ENCODE measurements at places on chromosomes 12 and 14.

DNA sequence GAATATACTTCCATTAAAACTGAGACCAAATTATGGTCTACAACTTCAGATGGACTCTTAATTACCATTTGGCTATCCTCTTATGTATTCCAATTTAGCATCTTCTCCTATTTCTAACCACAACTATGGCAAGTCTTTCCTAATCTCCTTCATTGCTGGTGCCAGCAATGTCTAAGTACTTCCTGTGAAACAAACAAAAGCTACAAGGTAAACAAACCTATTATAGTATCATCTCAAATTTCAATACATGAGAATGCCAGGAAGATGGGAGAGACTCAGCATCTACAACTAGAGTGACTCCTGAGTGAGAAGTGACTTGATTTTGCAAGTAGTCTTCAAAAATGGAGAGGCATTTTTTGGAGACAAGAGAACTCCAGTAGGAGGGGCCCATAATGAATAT lies 202.9 kb upstream of the ATXN7L3B start:
- no peak for DNase-seq

GRCh38 chr14:88143810-88144209 lies 138.9 kb downstream of the GPR65 start:
- DNase-seq, result no peak

DNA sequence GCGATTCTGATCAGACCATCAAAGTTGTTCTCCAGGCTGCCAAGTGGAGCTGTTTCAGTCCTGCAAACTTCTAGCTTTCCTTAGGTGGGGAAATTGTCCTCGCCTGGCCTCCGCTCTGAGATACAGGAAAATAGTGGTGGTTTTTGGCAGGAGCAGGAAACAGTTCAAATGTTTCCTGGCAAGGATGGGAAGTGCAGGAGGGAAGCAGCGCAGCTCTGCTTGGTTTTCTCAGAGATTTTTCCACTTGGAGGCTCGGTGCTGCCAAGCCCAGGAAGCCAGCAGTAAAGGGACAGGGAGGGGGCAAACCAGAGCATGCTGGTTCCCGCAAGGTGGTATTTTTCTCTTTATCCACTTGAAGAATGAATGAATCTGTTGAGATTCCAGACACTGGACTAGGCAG lies 17.0 kb downstream of the TMEM63C start:
- DNase-seq, result no peak

GRCh38 chr12:104734541-104735095 lies 223.5 kb downstream of the SLC41A2 start:
- DNase-seq, result peak; percentile 35

- DNase-seq, result no peak
Observed at GRCh38 chr12:7581625-7582024, 78.0 kb upstream of the CD163 start.

DNA sequence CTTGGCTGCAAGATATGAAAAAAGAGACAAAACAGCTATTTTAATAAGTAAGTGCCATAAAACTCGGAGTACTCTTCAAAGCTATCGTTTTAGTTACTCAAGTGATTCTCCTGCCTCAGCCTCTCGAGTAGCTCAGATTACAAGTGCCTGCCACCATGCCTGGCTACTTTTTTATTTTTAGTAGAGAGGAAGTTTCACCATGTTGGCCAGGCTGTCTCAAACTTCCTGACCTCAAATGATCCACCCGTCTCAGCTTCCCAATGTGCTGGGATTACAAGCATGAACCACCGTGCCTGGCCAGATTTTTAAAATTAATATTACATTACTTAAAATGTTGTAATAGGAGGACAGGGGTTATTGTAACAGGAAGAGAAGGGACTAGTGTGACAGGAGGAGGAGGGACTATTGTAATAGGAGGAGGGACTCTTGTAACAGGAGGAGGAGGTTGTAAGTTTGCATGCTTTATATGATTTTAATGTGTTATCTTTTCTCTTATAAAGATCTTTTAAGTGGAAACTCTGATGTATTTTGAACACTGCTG lies 61.3 kb downstream of the KITLG start:
- no peak for DNase-seq

DNA sequence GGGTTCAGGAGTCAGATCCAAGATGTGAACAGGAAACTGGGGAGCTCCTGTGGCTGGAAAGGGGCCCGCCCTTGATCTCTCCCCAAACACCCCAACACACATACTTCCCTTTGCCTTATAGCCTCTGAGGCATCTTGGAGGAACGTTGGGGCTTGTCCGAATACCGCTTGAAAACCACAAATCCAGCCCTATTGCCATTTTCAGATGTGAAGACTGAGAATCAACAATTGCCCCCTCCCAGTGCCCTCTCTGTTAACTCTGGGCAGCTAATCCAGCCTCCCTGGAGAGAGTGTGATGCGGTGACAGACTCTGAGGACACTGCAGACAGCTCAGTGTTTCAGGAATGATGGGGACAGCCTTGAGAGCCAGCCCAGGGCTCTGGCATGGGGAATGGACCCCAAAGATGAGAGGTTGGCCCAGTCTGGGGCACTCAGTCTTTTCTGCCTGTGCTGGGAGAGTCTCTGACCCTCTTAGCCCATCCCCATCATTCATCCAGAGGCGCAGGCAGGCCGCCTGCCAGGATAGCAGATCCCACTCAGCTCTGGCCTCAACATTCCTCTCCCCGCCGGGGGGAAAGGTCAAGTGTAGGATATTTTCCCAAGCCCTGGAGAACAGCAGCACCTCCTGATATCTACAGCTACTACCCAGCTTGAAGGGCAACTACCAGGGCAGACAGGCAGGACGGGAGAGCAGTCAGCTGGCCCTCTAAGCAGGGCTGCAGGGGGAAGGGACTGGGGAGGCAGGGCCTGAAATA lies 24.6 kb upstream of the LTBP2 start:
- DNase-seq, result no peak

- no peak for DNase-seq
Observed at GRCh38 chr14:77144412-77145115, 3.0 kb upstream of the ZDHHC22 start.

GRCh38 chr12:42935756-42936155 lies 346.2 kb upstream of the PRICKLE1 start:
- no peak for DNase-seq

- DNase-seq, result no peak
Observed at GRCh38 chr14:90599748-90600507, 203.1 kb downstream of the CALM1 start.

- DNase-seq, result no peak
Observed at GRCh38 chr12:6161124-6161882, 36.8 kb upstream of the VWF start.

GRCh38 chr12:49023812-49024211 lies 5.2 kb upstream of the PRKAG1 start:
- no peak for DNase-seq

DNA sequence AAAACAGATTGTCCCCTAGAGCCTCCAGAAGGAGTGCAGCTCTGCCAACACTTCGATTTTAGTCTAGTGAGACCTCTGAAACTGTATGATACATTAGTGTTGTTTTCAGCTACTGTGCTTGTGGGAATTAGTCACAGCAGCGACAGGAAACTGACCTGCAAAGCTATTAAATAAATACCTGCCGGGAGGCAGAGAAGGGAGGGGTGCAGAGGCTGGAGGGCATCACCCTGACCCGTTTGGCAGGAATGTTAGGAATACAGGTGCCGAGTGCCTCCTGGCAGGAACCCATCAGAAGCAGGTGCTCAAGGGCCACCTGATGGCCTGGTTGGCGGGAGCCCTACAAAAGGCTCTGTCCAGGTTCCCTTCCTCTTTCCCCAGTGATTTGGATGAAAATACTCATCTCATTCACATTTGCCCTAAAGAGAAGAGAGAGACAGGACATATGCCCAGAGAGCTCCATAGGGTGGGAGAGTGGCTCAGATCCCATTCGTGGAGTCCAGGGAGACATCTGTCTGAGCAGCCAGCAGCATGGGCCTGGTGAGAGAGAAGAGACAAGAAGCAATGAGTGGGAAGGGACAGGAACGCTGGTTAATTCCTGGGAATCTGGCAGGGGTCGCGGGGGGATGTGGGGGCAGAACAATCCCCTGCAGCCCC lies 44.6 kb downstream of the C14orf132 start:
- DNase-seq, result no peak

DNA sequence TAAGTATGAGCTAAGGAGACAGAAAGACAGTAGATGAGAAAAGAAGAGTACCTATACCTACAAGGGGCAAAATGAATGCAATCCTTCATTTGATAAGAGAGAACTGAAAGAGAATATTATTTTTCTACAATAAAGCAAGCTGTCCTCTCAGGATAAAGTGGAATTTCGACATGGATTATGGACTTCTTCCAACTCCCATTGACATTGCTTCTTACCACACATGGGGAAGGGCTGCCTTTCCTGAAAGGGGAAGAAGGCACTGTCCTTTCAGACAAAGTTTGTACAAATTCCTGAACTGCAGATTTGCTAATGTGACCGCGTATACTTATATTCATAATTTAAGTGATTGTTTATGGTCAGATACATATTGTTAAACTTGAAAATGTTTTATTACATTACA lies 4.3 kb upstream of the HEBP1 start:
- DNase-seq, result no peak

GRCh38 chr12:21934173-21934572 lies 7.1 kb downstream of the ABCC9 start:
- DNase-seq, result no peak

DNA sequence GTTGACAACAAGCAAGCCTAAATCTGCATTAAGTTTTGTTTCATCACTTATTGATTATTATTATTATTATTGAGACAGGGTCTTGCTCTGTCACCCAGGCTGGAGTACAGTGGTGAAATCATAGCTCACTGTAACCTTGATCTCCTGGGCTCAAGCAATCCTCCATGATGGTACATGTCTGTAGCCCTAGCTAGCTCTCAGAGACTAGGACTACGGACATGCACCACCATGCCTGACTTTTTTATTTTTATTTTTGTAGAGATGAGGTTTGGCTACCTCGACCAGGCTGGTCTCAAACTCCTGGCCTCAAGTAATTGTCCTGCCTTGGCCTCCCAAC lies 35.7 kb upstream of the STK38L start:
- no peak for DNase-seq

DNA sequence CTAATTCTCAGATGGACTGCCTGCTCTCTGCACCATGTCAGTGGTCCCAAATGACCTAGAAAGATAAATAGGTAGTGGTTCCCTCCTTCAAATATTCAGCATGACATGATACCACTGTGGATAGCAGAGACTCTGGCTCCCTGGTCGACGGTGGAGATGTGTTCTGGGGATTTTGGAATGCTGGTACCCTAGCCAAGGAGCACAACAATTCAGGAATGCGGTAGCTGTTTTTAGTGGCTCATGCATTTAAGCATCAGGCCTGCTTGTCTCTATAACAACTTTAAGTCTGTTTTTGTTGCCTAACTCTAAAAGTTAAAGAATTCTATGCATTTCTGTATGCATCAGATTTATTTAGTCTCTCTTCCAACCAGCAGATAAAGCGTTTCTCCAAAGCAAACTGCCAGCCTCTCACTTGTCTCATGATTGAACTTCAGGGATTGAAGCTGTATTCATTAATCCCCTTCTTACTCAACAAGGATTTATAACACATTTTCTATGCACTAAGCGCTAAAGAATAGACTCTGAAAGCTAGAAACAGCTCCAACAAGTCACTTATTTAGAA lies 164.9 kb upstream of the BMP4 start:
- no peak for DNase-seq

DNA sequence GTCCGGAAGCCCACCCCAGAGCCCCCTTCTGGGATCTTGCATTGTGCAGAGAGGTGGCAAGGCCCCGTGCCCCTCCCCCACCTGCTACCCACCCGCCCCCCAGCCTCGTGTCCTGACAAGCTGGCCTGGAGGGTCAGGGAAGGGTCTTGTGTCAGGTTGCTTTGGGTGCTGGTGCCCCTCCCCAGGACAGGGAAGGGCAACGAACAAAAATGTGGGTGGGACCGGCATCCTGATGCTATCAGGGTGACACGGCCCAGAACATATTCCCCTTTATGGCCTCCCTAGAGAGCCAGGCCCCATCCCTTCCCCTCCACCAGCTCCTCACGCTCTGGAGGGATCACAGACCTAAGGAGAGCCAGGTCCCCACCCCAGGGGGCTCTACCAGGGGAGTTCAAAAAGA lies 38.7 kb upstream of the TMEM179 start:
- no peak for DNase-seq

DNA sequence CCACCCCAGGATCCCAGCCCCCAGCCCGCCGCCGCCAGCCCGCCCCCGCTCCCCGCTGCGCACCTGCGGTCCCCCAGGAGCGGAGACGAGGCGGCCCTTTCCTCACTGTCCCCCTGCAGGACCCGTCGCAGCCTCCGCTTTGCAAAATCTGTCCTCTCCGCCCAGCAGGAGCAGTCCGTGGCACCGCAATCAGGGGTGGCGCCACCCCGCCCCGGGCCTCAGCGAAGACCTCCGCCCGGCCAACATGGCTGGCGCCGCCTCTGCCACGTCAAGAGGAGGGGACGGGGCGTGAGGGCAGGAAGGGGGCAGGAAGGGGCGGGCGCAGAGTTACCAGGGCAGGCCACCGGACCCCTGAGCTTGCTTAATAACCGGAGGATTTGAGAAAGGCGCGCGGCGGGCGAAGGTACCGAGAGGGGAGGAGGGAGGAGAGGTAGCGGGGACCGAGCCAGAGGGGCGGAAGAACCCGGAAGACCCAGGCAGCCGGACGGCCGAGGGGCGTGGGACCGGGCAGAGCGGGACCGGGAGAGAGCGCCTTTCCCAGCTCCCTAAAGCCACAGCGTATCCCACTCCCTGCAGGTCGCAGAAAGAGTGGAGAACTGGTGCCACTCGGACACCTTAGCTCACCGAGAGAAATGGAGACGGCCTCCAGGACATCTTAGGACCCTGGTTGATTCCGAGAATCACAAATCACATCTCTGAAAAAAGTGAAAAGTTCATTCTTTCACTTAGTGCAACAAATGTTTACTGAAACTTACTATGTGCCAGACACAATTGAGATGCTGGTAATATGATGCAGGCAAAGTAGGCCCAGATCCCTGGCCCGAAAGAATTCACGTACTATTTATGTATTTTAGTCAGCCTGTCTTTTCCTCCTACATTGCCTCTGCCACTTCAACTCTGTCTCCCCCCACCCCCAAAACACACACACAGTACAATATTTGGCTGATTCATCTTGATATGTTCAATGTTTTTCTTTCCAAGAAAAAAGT lies at the start of gene SEC23A:
SEC23A (minus strand) TSS at position 267 of the 989 bp plus-strand sequence. CDS start 7,117 bp downstream, outside the sequence.
- DNase-seq, result peak; percentile 94

GRCh38 chr14:77467801-77468200 lies 9.9 kb downstream of the AHSA1 start:
- DNase-seq, result no peak

DNA sequence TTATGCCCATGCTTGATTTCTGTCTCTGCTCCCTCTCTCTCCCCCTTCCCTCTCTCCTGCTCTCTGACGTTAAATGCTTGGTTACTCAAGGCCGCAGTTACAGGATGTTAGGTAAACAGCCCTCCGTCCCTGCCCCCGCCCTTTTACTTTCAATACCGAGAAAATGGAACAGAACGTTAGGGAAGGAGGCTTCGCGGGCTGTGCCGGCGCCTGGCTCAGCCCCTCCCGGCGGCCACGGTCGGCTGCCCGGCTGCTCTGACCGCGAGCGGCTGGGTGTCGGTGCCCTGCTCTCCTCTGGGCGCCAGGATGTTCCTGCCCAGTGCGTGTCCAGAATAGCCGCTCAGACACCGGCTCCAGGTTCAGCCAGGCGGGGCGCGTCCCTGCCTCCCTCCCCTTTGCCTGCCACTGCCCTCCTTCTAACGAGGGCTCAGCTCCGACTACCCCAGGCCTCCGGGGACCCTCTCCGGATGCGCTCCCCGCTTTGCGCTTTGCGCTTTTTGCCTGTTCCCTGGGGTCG lies 166.1 kb downstream of the ADCK1 start:
- DNase-seq, result peak; percentile 50
